ENCODE measurements at places on chromosomes 2 and 18.

DNA sequence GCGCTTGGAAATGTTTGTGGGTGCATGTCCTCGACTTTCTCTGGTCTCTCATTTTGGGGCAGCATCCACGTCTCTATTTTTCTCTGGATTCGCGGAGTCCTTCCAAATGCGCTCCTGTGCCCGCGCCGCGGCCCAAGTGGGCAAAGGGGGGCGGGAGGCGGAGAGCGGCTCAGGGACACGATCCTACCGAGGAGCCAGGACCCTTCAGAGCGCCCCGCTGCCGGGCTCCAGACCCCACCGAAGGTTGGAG is 990 bp downstream of the EPAS1 start:
- no peak for DNase-seq

- DNase-seq, result peak; percentile 36
These were observed at the start of gene SCN7A for GRCh38 chr2:166494140-166494624. Gene SCN7A, minus strand, starts transcription at chr2:166494249. Its CDS starts 16,553 bp downstream, at chr2:166477696.

GRCh38 chr2:70091816-70092215 is 4.5 kb downstream of the PCBP1 start:
- no peak for DNase-seq

- no peak for DNase-seq
These were observed 2.0 kb downstream of the WDR35 start for GRCh38 chr2:19987936-19988335.

DNA sequence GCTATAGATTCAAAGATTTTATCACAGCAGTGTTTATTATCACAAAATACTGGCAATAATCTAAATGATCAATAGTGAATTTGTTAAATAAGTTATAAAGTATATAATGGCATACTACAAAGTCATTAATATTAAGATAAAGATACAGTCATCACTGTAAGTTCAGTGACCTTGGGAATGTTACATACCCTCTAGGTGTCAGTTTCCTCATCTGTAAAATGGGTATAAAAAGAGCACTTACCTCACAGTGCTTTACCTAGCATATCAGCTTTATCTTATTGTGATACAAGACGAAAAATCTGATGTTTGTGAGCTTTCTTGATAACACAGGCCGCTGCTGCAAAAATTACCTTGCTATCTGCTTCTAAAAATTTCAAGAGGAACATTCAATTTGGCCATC is 112.2 kb downstream of the TMEM247 start:
- DNase-seq, result no peak

GRCh38 chr2:150824118-150824517 is 336.7 kb upstream of the RND3 start:
- no peak for DNase-seq

GRCh38 chr2:168705534-168706470 is 96.6 kb upstream of the NOSTRIN start:
- DNase-seq, result no peak

GRCh38 chr2:11160731-11161455 is 5.6 kb downstream of the SLC66A3 start:
- DNase-seq, result no peak

- no peak for DNase-seq
These were observed 216.6 kb downstream of the ZBTB7C start for GRCh38 chr18:48192542-48192941.

DNA sequence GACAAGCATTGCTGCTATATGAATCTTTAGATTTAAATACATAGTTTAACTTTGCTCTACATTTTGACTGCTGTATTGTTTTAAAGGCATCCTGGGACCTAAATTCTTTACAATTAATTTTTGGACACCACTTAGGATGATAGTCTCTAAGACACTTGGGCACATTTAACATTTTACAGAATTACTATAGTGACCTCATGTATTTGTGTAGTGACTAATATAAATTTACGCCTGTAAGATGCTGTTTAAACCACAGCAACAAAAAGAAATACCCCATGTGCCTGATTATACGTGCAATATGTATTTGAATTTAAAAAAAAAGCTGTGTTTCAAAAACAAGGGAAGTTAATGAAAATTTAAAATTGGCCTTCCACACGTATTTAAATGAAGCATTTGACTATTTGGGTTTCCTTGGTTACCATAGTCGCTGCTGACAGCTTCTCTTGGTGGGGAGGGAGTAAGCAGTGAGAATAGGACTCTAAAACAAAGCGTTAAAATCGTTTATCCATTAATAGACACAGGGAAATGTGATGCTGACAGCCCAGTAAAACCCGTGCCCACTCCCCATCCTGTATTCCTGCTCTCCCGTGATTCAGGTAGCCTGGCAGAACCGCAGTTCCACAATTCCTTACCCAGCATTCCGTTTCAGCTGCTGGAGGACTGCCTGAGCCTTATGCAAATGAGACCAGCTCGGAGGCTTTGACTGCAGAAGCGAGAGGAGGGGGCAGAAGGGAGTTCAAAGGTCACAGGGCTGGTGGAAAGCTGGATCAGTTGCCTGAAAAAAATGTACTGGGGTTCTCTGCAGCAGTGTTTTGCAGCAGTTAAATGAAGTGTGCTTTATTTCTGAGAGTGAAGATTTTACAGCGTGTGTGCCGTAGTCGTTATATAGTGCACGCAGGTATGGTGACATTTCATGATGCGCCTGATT is 104.3 kb downstream of the CSRNP3 start:
- DNase-seq, result peak; percentile 74

- DNase-seq, result no peak
These were observed 60.2 kb upstream of the TXNDC2 start for GRCh38 chr18:9825571-9826073.

- no peak for DNase-seq
These were observed 1057.2 kb upstream of the TMEFF2 start for GRCh38 chr2:193251909-193252308.

DNA sequence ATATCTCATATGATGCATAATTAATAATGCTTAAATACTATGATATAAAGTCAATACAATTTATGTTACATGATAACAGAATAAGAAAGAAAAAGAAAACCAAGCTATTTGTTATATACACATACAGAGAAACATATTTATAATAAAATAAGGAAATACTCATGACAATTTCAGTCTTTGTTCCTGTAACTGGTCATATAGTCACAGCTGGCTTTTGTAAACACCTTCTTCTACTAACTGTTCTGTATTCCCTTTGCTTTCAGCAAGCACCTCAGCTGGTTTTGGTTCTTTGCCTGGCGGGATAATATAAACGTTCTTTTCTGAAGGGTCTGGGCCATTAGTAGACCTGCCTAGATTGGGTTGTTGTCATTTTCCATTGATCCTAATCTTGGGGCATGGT is 158.5 kb downstream of the COPS8 start:
- no peak for DNase-seq

GRCh38 chr2:112712903-112713584 is 7.8 kb upstream of the NT5DC4 start:
- no peak for DNase-seq

- DNase-seq, result no peak
These were observed 223.2 kb downstream of the BCL2 start for GRCh38 chr18:63096327-63096874.

DNA sequence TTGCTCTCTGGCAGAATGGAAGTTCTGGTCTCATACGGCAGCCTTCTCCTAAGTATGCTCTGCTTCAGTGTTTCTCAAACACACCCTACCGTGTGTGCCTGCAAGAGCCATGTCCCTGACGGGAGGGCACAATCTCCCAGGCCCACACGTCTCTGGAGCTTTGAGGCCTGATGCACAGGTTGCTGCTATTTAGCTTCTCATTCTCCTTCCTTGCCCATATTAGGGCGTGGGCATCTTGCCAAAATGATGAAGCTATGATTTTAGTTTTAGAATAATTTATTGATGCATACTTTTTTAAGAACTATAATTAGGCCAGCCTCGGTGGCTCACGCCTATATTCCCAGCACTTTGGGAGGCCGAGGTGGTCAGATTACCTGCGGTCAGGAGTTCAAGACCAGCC is 107.9 kb downstream of the RNF144A start:
- no peak for DNase-seq

GRCh38 chr18:10247021-10247741 is 207.3 kb upstream of the APCDD1 start:
- DNase-seq, result no peak

GRCh38 chr2:200862532-200863000 is 1.9 kb downstream of the CLK1 start:
- no peak for DNase-seq

DNA sequence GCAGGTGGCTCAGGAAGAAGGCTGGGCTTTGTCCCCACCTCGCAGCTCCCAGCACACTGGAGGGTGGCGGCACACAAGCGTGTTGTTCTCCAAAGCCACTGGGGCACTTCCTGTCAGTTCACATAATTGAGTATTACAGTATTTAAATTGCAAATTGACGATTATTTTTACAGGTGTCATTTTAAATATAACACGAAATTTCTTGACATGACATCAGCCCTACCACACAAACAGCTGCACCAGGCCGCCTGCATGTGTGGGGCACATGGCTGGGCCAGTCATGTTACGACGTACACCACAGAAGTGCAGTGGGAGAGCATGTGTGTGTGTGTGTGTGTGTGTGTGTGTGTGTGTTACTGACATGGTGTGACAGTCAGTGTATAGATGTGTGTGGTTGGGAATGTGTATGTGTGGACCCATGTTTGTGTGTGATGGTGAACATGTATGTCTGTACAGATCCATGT is 155.6 kb downstream of the TTC32 start:
- DNase-seq, result no peak

GRCh38 chr2:111194835-111195621 is 74.3 kb downstream of the BCL2L11 start:
- DNase-seq, result no peak

GRCh38 chr2:69701100-69701945 is 40.6 kb upstream of the ANXA4 start:
- no peak for DNase-seq

DNA sequence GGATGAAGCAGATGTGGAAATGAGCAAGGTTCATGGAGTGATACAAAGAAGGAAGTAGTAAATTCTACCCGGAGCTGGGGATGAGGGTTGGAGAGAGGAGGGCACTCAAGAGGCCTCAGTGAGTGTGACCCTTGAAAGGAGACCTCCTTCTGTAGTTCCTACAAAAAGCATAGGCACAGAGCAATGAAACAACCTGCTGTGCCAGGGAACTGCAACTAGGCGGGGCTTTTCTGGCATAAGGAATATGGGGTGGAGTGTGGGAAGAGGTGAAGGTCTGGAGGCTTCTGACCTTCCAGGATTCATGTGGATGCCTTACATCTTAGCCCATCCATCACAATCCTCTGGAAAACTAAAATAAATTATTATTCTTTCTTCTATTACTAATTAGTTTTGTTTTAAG is 25.5 kb upstream of the PGAP1 start:
- DNase-seq, result no peak

- DNase-seq, result no peak
These were observed 146.9 kb downstream of the KLHL29 start for GRCh38 chr2:23531881-23532280.

DNA sequence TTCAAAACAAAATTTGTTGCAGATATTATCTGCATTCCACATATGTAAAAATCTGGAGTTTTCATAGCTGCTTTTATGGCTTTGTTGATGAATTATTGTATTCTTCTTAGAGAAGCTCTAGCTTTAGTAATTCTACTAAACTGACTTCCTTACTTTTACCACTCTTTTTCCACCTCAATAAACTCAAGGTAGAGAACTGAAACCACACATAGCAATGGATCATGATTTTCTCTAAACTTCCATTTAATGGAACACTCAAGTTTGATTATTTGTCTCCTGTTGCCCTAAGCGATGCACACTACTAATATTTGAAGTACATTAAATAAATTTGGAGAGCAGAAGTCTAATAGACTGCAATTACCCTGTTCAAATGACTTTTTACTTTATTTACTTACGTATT is 192.0 kb downstream of the NBAS start:
- DNase-seq, result no peak

- DNase-seq, result no peak
These were observed 167.4 kb downstream of the NCK2 start for GRCh38 chr2:105912081-105912480.

DNA sequence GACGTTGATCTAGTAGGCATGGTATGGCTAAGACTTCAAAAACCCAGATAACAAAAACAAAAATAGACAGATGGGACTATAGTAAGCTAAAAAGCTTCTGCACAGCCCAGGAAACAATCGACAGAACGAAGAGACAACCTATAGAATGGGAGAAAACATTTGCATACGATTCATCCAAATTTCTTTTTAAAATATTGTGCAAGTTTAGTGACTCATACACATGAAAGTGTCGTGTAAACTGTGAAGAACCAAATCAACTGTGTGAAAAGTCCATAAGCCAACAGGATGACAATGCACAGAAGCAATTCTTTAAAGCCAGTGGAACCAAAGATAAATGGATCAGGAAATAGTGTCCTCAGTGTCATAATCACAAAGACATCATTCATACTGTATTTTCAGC is 671.1 kb downstream of the RNF144A start:
- DNase-seq, result no peak

- DNase-seq, result no peak
These were observed 150.6 kb downstream of the RIF1 start for GRCh38 chr2:151560289-151560688.

DNA sequence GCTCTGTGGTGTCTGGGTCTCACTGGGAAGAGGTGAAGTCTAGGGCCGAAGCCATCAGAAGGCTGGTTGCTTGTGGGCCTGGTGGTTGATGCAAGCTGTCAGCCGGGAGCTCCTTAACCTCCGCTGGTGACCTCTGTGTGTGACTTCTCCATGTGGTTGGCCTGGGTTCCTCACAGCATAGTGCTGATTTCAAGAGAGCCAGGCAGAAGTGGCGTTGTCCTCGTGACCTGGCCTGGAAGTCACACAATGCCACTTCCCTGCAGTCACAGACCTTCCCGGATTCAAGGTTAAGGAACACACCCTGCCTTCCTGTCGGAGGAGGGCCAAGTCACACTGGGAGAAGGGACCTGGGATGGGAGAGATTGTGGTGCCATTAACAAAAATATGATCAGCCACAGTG is 303.7 kb upstream of the HS6ST1 start:
- no peak for DNase-seq

DNA sequence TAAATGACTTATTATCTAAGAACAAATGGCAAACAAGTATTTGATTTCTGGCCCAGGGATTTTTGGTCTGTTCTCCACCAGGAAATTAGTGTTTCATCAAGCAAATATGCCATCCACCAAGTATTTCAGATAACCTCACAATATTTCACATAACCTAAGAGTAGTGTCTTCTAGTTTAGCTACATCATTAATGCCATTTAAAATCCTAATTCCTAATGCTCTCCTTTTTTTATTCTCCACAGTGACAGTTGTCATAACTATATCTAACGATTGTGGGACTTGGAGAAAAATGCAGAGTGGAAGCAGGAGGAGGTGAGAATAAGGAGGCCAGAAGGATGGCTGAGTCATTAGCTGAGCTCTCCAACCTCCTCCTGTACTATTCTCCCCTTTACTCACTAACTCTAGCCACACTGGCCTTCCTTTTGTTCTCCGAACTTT is 58.5 kb upstream of the CTLA4 start:
- no peak for DNase-seq

DNA sequence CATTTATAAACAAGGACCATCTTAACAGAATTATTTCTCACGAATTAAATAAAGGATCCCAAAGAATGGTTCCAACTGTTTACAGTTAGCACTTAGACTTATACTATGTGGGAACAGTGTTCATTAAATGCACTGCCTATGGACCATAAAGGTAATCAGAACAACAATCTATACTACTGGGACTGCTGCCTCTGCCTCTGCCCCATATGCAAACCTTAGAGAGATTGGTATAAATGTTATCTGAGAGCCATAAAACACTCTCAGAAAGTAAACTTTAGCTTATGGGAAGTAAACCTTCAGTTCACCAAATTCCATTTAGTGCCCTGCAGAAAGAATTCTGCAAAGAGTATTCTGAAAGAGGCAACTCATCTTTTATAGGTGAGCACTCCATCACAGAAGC is 448.0 kb downstream of the NCKAP5 start:
- no peak for DNase-seq

GRCh38 chr2:16055848-16056580 is 115.7 kb downstream of the MYCN start:
- DNase-seq, result no peak

All from NCI-H1092 (cell line).